ENCODE measurements at places on chromosomes 4 and X.

- DNase-seq: no peak
Measured at GRCh38 chr4:150237110-150237872, 159.0 kb downstream of the DCLK2 start.

- DNase-seq: no peak
Measured at GRCh38 chrX:151816934-151817333, 82.4 kb downstream of the CNGA2 start.

DNA sequence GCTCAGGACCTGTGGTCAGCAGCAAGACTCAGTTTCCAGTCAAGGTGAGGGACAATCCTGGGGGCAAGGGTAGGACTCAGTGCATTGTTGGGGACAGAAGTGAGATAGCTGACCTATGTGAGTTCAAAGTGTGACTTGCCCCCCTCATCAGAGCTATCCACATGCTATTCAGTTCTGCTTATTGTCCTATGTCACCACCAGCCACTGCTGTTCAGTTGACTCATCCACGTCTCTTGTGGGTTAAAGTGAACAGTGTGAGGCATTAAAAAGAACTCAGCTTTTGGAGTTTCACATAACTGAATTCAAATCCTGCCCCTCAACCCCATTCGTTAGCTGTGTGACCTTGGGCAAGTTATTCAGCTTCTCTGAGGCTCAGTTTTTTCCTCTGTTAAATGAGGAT, 4.4 kb upstream of the APLN start:
- DNase-seq: no peak

DNA sequence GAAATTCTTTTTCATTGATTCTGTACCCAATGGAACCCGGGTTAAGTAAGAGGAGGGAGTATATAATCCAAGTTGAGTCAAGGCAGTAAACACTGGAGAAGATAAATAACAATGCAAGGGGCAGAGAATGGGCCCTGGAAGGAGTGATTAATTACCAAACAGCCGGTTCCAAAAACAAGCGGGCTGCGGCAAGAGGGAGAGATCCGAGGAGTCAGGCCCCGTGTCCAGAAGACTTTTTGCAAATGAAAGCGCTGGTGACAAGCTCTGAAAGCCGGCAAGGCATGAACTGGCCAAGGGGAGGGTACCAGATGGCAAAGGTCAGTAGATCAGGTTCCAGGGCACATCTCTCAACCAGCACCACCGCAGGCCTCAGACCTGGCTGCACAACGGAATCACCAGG, 294.9 kb downstream of the BCOR start:
- no peak for DNase-seq
